Muscle of leg (tissue), 16 donors: ENCODE measurements at places on chromosomes 2 and 18. TPM values are rescaled to one million over a fixed set of nuclear protein-coding genes. Genes with fewer than 3 reads are reported as not detected.
A peak's percentile ranks its signal among the peaks of the same experiment; 100 is the strongest.

Gene TANC1
- 24.0 TPM for polyA plus RNA-seq

GRCh38 chr18:48544116-48544515, 5.3 kb downstream of the CTIF start:
- peaks cover 3% of the 10 kb centered on the region for H3K27me3 ChIP-seq
- H3K4me1 ChIP-seq, result peaks cover 55% of the 10 kb centered on the region
- no peak overlapping the region for H3K4me3 ChIP-seq
- no peak overlapping the region for H3K27ac ChIP-seq
- DNase-seq, result no peak

DNA sequence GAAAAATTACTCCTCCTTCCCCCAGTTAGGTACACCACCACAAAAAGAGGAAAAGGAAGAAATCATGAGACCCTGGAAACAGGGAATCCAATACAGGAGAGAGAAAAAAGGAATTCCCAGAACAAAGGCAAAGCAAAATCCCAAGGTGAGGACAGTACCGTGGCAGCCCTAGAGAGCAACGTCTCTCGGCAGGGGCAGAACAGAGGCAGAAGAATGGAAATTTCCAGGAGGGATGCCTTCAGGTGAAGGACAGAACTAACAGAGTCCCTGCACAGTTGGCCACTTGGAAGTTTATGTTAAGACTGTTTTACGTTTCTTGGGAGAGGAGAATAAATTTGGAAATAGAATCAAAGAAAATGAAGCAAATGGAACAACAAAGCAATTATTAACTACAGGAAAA, 27.7 kb downstream of the GRB14 start:
- H3K4me3 ChIP-seq, result no peak overlapping the region
- DNase-seq, result no peak
- no peaks in the 10 kb centered on the region for H3K4me1 ChIP-seq

DNA sequence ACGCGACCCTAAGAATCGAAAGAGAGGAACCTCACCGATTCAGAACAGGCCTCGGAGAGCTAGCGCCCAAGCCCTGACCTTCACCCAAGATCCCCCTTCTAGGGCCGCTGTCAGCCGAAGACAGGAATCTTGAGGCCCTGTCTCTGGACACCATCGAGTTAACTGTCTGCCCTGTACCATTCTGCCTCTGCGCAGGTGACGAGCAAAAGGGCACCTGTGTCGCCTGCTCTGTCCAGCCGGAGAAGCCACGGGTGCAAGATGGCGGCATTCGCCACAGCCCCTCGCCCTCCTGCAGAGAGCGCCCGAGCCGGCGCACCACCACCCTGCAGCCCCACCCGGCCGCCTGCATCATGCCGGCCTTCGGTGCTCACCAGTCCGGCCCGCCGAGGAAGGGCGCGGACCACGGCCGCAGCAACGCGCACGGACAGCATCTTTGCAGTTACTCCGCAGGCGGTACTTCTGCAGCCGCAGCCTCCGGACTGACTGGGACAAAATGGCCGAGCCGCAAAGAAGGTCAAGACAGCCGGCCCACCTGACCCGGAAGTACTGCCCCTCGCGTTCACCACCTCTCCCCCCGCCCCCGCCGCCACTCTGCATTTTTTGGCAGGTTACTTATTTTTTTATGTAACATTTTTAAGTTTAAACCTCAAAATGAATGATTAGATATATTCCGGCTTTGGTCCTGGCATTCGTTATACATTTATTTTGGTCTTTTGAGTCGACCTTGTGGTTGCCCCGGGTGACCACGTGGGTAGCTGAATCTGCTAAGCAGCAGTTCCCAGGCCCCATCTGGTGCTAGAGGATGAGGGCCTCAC, at the start of gene ATP5F1A:
Gene ATP5F1A, minus strand, starts transcription at position 496 of the 815 bp plus-strand sequence. Its CDS starts 65 bp downstream, at position 431.
- H3K27me3 ChIP-seq, result no peaks in the 10 kb centered on the region
- peak within 1 kb of the TSS; percentile 94 for H3K27ac ChIP-seq
- H3K4me3 ChIP-seq, result peak within 1 kb of the TSS; percentile 83
- H3K36me3 ChIP-seq, result peaks cover 13% of the 10 kb centered on the region
- peak; percentile 93 for DNase-seq

Gene CTAGE1
- not detected for polyA plus RNA-seq

DNA sequence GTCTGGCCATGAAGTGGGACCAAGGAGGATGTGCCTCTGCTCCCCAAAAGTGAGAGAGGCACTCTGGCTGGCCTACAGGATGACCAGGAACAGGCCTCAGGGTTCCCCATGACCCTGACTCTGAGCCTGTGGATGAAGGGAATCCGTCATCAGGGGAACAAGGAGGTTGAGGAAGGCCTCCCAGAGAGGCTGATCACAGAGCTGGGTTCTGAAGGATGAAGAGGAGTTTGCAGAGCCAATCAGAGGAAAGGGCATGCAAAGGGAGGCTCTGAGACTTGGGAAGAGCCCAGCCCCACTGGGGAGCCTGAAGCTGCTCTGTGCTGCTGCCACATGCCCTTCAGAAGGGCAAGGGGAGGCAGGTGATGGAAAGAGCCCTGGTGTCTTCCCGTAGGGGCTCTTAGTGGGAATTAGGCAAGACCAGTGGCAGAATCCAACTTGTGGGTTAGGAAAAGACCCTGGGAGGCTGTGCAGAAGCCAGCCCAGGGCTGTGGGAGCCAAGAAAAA, 141.3 kb upstream of the ID2 start:
- DNase-seq, result no peak
- H3K27me3 ChIP-seq, result peaks cover 2% of the 10 kb centered on the region
- no peak overlapping the region for H3K4me3 ChIP-seq
- H3K27ac ChIP-seq, result peak overlapping the region; percentile 20

Gene SCYGR4
- polyA plus RNA-seq, result not detected

DNA sequence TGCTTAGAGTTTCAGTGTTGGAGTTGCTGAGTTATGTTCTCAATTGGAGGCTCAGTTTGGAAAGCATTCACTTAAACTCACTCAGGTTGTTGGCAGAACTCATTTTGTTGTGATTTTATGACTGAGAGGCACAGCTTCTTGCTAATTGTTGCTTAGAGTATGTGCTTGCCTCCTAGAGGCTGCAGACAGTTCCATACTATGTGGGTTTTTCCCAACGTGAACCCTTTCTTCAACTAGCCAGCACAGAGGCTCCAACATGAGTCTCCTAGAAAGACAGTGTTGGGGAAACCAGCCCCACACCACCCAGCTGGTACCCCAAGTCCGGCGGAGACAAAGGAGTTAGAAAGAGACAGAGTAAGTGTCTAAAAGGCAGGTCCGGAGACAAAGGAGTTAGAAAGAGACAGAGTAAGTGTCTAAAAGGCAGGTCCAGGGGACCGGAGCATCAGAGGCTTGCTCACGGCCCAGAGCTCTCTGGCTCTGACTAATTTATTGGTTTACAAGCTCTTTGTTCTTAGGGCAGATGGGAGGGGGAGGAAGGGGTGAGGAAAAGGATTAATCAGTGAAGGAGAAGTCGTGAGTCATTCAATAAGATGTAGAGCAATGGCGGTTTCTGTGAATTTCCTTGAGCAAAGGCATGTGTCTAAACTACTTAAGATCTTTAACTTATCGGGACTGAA, 999.7 kb upstream of the LRRTM1 start:
- no peaks in the 10 kb centered on the region for H3K27me3 ChIP-seq
- H3K4me3 ChIP-seq, result no peak overlapping the region
- DNase-seq, result no peak

GRCh38 chr18:58044370-58045241, 580 bp downstream of the NEDD4L start:
- peaks cover 17% of the 10 kb centered on the region for H3K4me1 ChIP-seq
- peak overlapping the region; percentile 80 for H3K4me3 ChIP-seq
- DNase-seq, result peak; percentile 49
- H3K36me3 ChIP-seq, result no peaks in the 10 kb centered on the region
- peaks cover 6% of the 10 kb centered on the region for H3K27me3 ChIP-seq
- peak overlapping the region; percentile 42 for H3K27ac ChIP-seq

- no peaks in the 10 kb centered on the region for H3K27me3 ChIP-seq
- no peaks in the 10 kb centered on the region for H3K4me1 ChIP-seq
- no peak overlapping the region for H3K4me3 ChIP-seq
- peaks cover 27% of the 10 kb centered on the region for H3K36me3 ChIP-seq
These were observed 122.2 kb downstream of the BIRC6 start for GRCh38 chr2:32478889-32479620.

DNA sequence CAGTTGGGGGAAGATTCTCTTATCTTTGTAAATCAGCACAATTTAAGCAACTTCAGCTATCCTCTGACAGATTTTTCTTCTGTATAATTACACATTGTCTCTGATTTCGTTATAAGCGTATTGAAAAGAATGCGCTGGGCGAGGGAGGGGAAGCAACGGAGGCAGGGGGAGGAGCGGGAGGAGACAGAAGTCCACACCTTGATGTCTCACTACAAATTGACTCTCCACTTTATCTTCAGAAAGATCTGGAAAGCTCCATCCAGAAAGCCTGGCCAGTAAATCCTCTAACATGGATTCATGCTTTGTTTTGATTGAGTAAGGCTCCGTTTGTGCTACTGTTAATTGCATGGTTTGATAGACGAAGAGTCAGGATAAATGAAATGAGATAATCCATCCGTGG, 76.6 kb downstream of the SMIM21 start:
- no peaks in the 10 kb centered on the region for H3K36me3 ChIP-seq
- H3K4me3 ChIP-seq, result no peak overlapping the region
- no peaks in the 10 kb centered on the region for H3K27me3 ChIP-seq

DNA sequence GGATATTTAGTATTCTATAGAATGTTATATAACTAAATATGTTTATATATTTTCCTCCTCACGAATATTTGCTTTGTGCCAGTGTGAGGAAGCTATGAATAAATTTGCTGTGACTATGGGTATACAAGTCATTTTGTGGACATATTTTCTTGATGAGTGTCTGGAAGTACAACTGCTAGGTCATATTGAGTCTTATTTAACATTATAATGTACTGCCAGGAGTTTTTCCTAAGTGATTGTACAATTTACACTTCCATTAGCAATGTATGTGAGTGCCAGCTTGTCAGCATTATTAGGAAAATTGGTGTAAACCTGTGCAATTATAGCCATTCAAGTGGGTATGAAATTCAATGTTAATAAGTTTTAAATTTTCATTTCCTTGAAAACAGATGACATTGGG, 1328.9 kb upstream of the TMEFF2 start:
- no peaks in the 10 kb centered on the region for H3K27me3 ChIP-seq
- no peaks in the 10 kb centered on the region for H3K4me1 ChIP-seq
- H3K4me3 ChIP-seq, result no peak overlapping the region
- no peak for DNase-seq
- no peaks in the 10 kb centered on the region for H3K36me3 ChIP-seq

- H3K4me3 ChIP-seq, result no peak overlapping the region
- peak overlapping the region; percentile 80 for H3K27ac ChIP-seq
- H3K36me3 ChIP-seq, result no peaks in the 10 kb centered on the region
- H3K27me3 ChIP-seq, result no peaks in the 10 kb centered on the region
- peaks cover 7% of the 10 kb centered on the region for H3K4me1 ChIP-seq
These were observed 479.5 kb downstream of the ARHGAP15 start for GRCh38 chr2:143608758-143609157.

DNA sequence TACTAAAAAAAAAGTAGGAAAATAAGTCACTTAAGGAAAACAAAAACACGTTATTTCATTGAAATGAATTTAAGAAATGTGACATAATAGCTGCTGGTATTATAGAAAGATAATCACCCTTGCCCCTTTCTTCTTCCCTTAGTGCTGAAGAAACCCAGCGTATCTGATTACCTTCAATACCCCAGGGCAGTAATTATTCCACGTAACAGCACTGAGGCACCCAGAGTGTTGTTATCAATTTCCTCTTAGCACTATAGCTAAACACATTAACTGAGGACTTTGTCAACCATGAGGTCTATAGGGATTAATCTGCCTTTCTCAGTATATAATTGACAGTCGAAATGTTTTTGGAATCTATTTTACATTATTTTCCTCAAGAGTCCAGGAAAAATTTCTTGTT, 180.0 kb upstream of the NXPH2 start:
- H3K27me3 ChIP-seq, result no peaks in the 10 kb centered on the region
- no peaks in the 10 kb centered on the region for H3K4me1 ChIP-seq
- H3K36me3 ChIP-seq, result no peaks in the 10 kb centered on the region

- H3K4me1 ChIP-seq, result peaks cover 2% of the 10 kb centered on the region
- peak; percentile 5 for DNase-seq
- H3K27me3 ChIP-seq, result peaks cover 3% of the 10 kb centered on the region
These were observed 98.7 kb downstream of the MMADHC start for GRCh38 chr2:149488706-149489440.

GRCh38 chr18:49050452-49050851, 99.7 kb upstream of the SMAD7 start:
- H3K4me3 ChIP-seq, result no peak overlapping the region
- DNase-seq, result no peak
- no peaks in the 10 kb centered on the region for H3K27me3 ChIP-seq
- peaks cover 10% of the 10 kb centered on the region for H3K4me1 ChIP-seq
- H3K27ac ChIP-seq, result no peak overlapping the region

Gene EN1
- 6.6 TPM for polyA plus RNA-seq

Gene ATP6V1B1
- 2.4 TPM for polyA plus RNA-seq

Gene SLC23A3
- polyA plus RNA-seq, result 1.3 TPM

Gene ARL5A
- polyA plus RNA-seq, result 24.4 TPM

GRCh38 chr2:74291218-74291544, 52.0 kb downstream of the SLC4A5 start:
- no peak overlapping the region for H3K4me3 ChIP-seq
- no peaks in the 10 kb centered on the region for H3K4me1 ChIP-seq
- H3K27ac ChIP-seq, result no peak overlapping the region
- H3K27me3 ChIP-seq, result no peaks in the 10 kb centered on the region
- no peaks in the 10 kb centered on the region for H3K36me3 ChIP-seq

DNA sequence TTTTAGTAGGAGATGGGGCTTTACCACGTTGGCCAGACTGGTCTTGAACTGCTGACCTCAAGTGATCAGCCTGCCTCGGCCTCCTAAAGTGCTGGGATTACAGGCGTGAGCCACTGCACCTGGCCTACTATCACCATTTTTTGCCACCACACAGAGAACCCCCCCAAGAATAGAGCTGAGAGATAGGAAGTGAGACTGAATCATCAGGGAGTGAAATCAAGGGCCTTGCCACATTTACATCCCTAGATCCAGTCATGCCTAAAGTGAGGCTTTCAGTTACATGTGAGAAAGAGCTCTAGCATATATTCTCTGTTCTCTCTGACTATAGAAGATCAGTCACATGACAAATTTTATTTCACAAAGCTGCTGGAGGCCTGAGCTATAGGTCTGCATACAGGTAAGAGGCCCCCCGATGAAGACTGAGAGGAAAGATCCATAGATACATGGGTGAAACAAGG, 28.0 kb upstream of the KCMF1 start:
- H3K27ac ChIP-seq, result no peak overlapping the region
- no peak for DNase-seq
- no peaks in the 10 kb centered on the region for H3K27me3 ChIP-seq
- no peak overlapping the region for H3K4me3 ChIP-seq
- H3K36me3 ChIP-seq, result no peaks in the 10 kb centered on the region

GRCh38 chr2:241356871-241357260, 781 bp downstream of the FARP2 start:
- peaks cover 12% of the 10 kb centered on the region for H3K4me1 ChIP-seq
- H3K27ac ChIP-seq, result peak overlapping the region; percentile 76
- peak; percentile 16 for DNase-seq
- H3K36me3 ChIP-seq, result peaks cover 16% of the 10 kb centered on the region
- peak overlapping the region; percentile 78 for H3K4me3 ChIP-seq

DNA sequence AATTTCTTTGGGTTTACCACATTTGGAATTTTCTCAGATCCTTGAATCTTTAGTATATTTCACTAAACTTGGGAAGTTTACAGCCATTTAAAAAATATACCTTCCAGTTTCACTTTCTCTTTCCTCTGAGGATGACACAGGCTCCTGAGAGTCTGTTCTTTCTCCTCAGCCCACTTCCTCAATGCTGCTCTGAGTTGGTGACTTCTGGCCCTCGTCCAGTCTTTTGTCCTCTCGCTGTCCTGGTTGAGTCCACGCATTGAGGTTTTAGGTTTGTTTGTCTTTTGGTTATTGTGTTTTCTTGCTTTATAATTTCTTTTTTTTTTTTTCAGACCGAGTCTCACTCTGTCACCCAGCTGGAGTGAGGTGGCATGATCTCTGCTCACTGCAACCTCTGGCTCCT, 40.7 kb upstream of the GALR1 start:
- H3K4me3 ChIP-seq, result no peak overlapping the region
- no peaks in the 10 kb centered on the region for H3K36me3 ChIP-seq
- H3K27ac ChIP-seq, result peak overlapping the region; percentile 62
- peak; percentile 71 for DNase-seq
- H3K27me3 ChIP-seq, result no peaks in the 10 kb centered on the region
